Daoy (cell line): ENCODE measurements at places on chromosomes 3 and 15. TPM values are rescaled to one million over a fixed set of nuclear protein-coding genes. Genes with fewer than 3 reads are reported as not detected.

DNA sequence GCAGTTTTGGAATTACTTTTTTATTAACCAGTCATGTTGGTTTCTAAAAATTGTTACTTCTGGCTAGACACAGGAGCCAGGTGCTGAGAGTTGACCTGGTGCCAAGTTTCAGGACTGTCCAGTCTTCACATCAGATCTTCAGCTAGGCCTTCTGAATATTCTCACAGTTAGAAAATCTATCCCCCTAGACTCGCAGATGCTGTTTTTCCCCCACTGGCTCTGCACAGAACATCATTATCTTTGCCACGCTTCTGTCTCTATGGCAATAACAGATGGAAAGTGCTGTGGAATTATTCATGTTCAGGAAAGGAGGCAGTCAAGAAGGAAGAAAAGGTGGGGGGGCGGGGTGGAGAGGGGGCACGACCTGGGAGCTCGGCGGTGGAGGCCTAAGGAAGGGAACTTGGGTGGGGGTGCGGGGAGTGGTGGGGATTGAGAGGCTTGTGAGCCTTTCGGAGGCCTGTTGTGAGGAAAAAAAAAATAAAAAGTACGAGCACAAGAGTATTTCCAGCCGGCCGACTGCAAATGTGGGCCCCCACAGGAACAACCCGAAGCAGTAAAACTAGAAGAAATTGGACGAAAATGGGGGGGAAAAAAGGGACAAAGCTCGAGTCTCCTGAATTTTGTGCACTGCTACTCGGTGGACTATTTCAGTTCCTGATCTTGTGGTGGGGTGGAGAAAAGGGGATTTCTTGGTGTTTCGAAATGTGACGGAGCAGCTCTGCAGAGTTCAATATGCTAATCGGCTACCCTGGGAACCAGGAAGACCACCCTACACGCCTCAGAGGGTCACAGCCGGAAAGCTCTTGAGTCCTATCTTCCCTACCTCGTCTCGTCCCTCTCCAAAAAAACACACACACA lies 1.5 kb upstream of the SKIL start:
- peak; percentile 51 for DNase-seq

- DNase-seq, result no peak
Observed at GRCh38 chr3:52430416-52430810, 14.5 kb downstream of the SEMA3G start.

DNA sequence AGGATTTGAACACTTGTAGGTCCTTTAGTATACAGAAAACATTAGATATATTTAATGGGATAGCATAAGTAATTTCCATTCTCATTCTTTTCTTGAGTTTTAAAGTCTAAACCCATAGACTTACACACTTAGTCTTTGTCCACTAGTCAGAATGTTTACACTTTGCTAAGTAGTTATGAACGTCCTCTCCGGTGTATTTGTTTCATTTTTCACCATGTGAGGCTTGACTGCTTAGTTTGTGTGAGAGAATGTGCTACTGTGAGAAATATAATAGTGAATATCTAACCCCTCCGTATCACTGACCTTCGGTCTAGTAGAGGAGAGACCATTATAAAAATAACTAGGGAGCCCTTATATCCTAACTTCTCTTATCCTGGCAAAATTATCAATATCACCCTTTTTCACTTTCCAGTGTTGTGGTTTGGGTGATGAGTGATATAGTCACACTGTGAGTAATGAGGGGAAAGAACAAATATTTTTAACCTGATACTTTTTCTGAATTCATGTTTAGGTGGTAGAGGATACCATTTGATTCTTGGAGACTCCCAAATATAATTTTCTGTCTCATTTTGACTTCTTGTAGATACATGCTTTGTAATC lies 122.4 kb downstream of the UBE2E2 start:
- DNase-seq, result peak; percentile 11

DNA sequence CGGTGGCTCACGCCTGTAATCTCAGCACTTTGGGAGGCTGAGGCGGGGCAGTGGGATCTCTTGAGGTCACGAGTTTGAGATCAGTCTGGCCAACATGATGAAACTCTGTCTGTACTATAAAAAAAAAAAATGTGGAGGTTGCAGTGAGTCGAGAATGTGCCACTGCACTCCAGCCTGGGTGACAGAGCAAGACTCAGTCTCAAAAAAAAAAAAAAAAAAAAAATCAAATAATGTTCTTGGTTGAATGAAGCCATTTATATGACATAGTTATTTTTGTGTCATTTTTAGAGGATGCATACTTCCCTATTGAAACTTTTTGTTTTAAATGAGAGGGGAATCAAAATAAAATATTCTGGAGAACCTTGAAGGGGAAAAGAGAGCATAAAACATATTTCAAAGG lies 3.1 kb downstream of the HMCES start:
- no peak for DNase-seq

GRCh38 chr3:58084788-58085543 lies 76.7 kb downstream of the FLNB start:
- no peak for DNase-seq

GRCh38 chr3:64163755-64164148 lies 61.5 kb downstream of the PRICKLE2 start:
- peak; percentile 72 for DNase-seq

DNA sequence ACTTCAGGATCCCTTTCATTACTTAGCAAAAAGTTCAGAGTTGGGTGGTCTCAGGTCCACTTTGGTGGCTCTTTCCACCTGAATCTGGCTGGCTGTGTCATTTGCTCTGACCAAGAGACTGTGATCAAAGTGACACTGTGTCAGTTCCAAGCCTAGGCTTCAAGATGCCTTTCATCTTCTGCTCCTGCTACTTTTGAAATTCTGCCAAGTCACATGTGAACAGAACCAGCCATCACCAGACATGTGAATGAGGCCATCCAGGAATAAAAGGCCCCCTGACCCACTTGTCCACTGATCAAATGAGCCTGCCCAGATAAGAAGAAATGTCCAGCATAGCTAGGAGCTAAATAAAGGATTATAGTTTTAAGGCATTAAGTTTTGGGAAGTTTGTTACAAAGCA lies 132.2 kb downstream of the OSBPL10 start:
- no peak for DNase-seq

DNA sequence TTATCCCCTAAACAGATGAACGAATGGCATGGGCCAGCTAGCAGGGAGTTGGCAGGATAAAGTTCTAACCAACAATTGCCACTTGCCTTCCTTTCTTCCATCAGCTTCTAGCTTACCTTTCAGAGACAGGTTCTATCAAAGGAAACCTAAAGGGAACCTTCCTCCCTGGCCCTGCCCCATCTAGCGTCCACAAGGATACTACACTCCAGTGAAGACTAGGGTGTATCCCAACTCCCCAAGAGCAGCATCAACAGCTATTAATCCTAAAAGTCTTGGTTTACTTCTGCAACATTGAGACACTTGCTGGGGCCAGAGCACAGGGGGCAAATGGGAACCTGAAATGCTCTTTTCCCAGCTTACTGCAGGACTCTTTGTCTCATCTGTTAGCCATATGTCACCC lies 37.0 kb upstream of the TMC3 start:
- DNase-seq, result no peak

DNA sequence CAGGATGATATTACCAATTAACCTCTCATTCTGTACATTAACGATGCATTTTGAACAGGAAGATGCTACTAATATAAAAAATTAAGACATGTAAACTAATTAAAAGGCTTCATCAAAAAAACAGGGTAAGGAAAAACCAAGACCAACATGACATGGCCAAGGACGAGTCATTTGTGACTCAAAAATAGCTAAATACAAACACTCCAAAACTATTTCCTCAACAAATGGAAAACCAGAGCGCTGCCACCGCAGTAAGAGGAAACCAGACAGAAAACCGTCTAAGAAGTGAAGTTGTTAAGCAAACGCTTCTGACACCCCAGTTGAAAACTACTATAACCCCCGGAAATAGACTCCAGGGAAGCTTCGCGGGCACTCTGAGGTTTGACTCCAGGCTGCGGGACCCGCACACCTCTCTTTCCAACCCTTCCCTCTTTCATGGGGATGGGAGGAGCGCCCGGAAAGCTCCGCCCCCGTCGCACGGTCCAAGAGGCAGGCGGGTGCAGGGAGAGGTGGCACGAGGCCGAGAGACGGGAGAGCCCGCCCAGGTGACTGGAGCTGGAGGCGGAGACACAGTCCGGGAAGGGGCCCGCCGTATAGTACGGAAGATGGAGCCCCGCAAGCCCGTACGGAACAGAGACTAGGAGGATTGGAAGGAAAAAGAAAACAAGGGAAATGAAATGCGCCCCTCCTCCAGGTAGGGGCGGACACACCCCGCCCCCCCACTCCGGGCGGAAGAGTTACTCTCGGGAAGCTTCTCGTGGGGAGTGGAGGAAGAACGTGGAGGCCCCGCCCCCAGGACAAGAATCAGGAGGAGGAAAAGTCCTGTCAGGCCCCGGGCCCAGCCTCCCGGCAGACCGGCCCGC lies 708 bp downstream of the DCAF1 start:
- DNase-seq, result peak; percentile 93

DNA sequence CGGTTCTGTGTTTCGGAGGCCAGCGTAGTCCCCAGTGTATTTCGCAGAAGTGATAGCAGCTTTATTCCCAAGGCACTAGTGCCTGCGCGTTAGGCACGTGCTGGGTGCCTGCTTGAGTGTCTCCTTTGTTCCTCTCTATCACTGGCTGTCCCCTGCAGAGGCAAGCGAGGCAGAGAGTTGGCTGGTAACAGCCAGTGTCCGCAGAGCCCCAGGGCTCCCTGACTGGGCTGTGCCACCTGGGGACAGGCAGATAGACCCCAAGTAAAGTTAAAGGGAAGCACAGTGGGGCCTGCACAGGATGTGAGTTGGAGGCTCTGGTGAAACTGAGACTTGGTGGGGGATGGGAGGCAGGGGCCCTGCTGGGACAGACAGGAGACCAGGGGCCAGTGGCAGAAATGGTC lies 50.7 kb downstream of the APBA2 start:
- DNase-seq, result no peak

DNA sequence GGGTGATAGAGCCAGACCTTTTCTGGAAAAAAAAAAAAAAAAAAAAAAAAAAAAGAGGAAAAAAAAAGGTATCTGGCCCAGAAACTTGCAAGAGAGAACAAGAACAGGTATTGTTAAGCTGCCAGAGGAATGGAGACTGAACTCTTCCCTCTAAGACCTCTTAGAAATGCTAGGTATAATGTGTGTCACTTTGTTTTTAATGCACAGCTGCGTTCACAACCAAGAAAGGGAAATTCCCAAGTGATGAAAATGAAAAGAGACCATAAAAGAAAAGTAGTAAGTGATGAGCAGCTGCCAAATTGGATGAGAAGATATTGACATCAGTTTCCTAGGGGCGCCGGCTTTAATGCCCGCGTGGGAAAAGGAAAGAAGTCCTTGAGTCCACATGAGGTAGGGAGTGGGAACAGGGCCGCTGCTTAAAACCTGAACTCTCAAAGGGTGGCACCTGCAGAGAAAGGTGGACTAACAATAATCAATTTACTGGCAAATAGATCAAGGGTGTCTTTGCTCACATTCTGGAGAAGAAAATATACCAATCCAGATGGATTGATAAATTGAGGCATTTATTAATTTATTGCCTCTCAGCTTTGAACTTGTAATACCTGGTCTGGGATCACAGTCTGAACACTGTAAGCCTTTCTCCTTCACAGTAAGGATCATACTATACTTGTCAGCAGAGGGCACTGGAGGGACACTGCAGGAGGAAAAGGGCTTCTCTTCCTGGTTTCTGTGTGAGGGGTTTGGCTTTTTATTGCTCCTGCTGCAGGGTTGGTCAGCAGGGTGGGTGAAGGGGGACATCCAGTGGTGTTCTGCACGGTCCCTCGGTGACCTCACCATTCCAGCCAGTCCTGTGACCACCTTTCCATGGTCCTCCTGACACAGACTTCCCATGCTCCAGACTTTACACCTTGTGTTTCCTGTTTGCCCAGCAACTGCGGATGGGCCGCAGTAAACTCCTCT lies 131.6 kb downstream of the AQP9 start:
- DNase-seq, result peak; percentile 49

The AEN gene
- total RNA-seq, result 13.2 and 18.3 TPM in 2 replicates

The GREM1 gene
- 34.4 and 35.3 TPM in 2 replicates for total RNA-seq

The TP63 gene
- 0.29 and 0.36 TPM in 2 replicates for total RNA-seq

The TIGIT gene
- total RNA-seq, result not detected in 2 replicates

The PTPRG gene
- 5.2 and 9.1 TPM in 2 replicates for total RNA-seq

The PLA2G4F gene
- total RNA-seq, result not detected in 2 replicates

The GANC gene
- 4.8 and 5.8 TPM in 2 replicates for total RNA-seq
